ENCODE measurements at places on chromosomes 4 and X.

DNA sequence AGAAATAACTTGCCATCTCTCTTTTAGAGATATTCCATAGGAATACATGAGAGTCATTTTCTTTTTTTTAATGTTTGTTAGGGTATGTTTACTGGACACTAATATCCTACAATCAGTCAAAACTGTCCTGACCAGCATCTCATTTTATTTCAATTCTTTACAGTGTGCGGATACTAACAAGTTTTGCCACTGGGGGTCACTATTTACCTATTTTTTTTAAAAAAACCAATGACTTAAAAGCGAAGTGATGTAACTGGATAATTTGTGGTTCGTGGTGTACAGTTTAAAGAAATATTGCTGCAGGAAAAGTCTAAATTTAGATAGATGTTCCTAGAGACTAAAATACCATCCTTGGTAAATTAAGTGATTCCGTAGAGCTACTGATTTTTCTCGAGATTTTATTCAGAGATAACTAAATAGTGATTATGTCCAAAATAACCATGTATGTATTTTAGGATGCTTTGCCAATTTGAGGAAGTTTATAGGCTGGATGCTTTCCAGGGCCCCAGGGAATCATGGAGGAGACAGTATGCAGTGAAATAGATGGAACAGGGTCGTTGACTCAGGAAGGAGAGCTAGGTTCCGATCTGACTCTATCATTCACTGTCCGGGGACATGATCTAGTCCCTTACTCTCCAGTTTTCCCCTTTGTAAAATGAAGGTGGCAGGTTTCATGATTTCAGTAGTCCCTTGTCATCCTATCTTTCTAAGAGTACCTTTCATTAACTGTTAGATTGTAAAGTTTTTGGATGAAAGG is 34.0 kb upstream of the GNPDA2 start:
- DNase-seq = peak; percentile 3

DNA sequence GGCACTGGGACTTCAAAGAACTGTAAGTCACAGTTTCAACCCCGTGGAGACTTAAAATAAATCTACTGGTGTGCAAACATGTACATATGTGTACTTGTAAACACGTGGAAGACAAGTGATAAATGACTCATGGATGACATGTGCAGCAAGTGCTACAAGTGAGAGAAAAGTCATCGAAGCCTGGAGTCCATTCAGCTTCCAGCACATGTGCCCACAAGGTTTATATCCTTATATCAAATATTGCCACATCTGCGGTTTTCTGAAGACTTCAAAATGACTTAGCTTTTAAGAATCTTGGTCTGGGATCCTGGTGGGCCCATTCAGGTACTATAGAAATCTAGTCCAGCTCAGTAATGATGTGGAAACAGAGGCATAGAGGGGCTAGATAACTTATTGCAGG is 33.0 kb upstream of the TTC29 start:
- DNase-seq = no peak

GRCh38 chrX:28022371-28022770 is 41.1 kb upstream of the DCAF8L1 start:
- no peak for DNase-seq

GRCh38 chrX:145729635-145730034 is 88.0 kb upstream of the SLITRK2 start:
- no peak for DNase-seq

GRCh38 chrX:13721371-13721770 is 13.0 kb downstream of the TRAPPC2 start:
- no peak for DNase-seq

- DNase-seq = no peak
Observed at GRCh38 chr4:138177278-138177968, 64.7 kb downstream of the SLC7A11 start.

- DNase-seq = no peak
Observed at GRCh38 chr4:592825-593520, 16.9 kb upstream of the TMEM271 start.

GRCh38 chrX:154457491-154458115 is 478 bp upstream of the PLXNA3 start:
- peak; percentile 73 for DNase-seq

GRCh38 chrX:7641141-7641540 is 201.8 kb upstream of the VCX start:
- no peak for DNase-seq

- no peak for DNase-seq
Observed at GRCh38 chr4:106017975-106018374, 122.7 kb downstream of the NPNT start.

- no peak for DNase-seq
Observed at GRCh38 chr4:139753686-139754085, 88.1 kb downstream of the MGST2 start.

DNA sequence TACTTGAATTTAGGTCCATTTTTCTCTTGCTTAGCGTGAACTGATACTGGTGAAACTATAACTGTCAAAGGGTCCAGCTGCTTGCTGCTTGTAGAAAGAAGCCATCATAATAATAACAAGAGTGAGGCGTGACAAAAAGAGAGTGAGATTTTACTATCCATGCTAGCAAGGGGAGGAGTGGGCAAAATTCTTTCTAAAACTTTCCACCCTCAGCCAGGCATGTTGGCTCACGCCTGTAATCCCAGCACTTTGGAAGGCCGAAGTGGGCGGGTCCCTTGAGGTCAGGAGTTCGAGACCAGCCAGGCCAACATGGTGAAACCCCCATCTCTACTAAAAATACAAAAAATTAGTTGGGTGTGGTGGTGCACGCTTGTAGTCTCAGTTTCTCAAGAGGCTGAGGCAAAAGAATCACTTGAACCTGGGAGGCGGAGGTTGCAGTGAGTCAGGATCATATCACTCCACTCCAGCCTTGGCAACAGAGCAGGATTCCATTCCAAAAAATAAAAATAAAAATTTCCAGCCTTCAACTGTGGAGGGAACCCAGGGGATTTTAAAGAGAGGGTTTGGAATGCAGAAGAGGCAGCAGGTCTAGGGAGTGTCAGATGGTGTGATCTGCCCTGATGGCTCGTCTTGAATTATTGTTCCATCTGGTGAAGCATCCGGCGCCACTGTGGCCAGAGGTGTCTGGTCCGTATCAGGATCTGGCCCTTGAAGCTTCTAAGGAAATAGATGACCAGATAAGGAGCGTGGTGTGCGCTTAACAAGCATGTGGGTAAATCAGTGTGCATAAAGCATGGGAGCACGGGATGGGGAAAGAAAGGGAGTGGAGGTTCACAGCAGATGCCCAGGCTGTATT is 51.8 kb downstream of the LRP2BP start:
- no peak for DNase-seq

Measured in activated T-cell treated with anti-CD3 and anti-CD28 coated beads, Interleukin-2, amount 50 U/mL, for 72 hours (primary cell).